ENCODE measurements at places on chromosomes 11 and 22.

GRCh38 chr11:72069787-72070251, 10.5 kb downstream of the NUMA1 start:
- peak; percentile 85 for ATAC-seq
- H3K4me3 ChIP-seq: peak overlapping the region; percentile 71
- H3K4me1 ChIP-seq: peaks cover 43% of the 10 kb centered on the region
- no peaks in the 10 kb centered on the region for H3K27me3 ChIP-seq

DNA sequence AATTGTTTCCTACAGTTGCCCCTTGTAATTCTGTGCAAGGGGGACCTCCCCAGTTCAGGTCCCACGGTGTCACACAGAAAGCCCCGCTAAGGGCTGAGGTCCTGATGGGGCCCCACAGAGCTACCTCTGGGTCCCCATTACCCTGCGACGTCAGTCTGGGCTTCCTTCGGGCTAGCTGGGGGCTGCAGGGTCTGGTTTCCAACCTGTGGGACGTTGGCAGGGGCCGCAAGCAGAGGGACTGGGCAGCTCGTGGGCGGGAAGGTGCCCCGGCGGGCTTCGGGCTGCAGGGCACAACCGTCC, 698 bp downstream of the SLC37A4 start:
- H3K4me1 ChIP-seq: peaks cover 14% of the 10 kb centered on the region
- H3K4me3 ChIP-seq: peak overlapping the region; percentile 84
- peak overlapping the region; percentile 78 for H3K27ac ChIP-seq
- H3K36me3 ChIP-seq: peaks cover 29% of the 10 kb centered on the region
- no peaks in the 10 kb centered on the region for H3K27me3 ChIP-seq

GRCh38 chr11:19597876-19598275, 114.8 kb upstream of the NAV2 start:
- no peaks in the 10 kb centered on the region for H3K36me3 ChIP-seq
- H3K27me3 ChIP-seq: peaks cover 17% of the 10 kb centered on the region
- no peak for ATAC-seq
- H3K4me1 ChIP-seq: peaks cover 4% of the 10 kb centered on the region
- no peak overlapping the region for H3K27ac ChIP-seq

DNA sequence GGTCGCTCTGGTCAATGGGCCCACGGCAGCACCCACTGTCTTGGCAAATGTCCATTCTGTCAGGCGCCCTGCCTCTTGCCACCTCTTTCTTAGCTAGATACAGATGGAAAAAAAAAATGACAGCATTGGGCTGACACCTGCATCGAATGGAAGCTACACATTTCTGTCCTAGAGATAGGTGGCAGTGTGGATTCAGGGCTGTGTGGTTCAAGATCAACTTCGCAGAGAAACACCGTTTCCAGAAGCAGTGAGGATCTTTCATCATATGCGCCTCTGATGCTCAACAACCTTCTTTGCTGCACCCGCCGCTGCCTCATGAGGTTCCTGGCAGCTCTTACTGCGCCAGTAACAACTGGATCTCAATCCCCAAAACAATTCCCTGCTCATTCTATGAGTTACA, 236.3 kb downstream of the KIRREL3 start:
- no peaks in the 10 kb centered on the region for H3K36me3 ChIP-seq
- no peak for ATAC-seq
- H3K4me1 ChIP-seq: no peaks in the 10 kb centered on the region
- H3K27me3 ChIP-seq: peaks cover 4% of the 10 kb centered on the region

GRCh38 chr22:46272196-46272595, 4.4 kb downstream of the TTC38 start:
- no peak overlapping the region for H3K27ac ChIP-seq
- no peak overlapping the region for H3K4me3 ChIP-seq
- peaks cover 11% of the 10 kb centered on the region for H3K36me3 ChIP-seq

DNA sequence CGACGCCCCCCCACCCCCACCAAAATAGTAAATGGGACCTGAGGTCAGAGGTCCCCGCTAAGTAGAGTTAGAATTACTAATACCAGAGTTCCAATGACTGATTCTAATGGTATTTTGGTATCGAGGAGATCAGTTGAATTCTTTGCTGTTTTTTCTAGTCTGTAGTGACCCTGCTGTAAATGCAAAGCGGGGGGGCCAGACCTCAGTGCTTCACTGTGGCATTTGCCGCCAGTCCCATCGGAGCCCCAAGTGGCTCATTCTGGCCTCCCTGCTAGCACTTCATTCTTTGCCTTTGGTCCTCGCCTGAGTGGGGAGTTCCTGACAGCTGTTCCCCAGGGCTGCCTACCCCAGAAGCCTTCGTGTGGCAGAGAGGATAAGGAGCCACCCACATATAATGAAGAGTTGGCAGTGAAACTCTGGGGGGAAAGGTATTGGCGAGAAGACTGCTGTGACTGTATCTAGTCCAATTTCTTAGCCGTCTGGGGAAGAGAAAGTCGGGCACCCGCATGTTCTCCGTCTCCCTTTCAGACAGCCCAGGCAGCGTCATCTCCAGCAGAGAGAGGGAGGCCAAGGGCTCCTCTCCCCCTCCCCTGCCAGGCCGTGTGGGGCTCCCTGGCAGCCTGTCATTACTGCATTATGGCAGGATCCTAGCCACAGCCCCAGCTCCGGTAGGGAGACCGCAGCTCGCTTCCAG, 19.4 kb upstream of the CABP7 start:
- peaks cover 3% of the 10 kb centered on the region for H3K27me3 ChIP-seq

DNA sequence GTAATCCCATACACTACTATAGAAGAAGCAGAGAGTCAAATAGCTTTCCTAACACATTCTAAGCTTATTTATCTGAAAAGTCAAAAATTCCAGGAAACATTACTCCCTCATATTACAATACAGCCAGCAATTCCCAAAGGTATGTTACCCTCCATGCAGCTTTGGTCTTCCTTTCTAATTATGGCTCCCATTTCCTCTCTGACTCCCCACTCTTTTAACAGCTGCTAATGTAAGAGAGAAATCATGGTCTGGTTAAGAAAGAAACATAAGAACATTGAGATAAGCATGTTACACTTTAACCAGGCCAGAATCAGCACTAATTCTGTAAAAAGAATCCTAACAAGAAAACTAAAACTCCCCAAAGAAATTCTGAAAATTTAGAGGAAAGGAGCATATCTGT, 6.8 kb downstream of the PPP2R1B start:
- H3K27me3 ChIP-seq: no peaks in the 10 kb centered on the region
- H3K4me1 ChIP-seq: peaks cover 21% of the 10 kb centered on the region
- peak overlapping the region; percentile 23 for H3K27ac ChIP-seq
- H3K36me3 ChIP-seq: peaks cover 100% of the 10 kb centered on the region
- no peak overlapping the region for H3K4me3 ChIP-seq

DNA sequence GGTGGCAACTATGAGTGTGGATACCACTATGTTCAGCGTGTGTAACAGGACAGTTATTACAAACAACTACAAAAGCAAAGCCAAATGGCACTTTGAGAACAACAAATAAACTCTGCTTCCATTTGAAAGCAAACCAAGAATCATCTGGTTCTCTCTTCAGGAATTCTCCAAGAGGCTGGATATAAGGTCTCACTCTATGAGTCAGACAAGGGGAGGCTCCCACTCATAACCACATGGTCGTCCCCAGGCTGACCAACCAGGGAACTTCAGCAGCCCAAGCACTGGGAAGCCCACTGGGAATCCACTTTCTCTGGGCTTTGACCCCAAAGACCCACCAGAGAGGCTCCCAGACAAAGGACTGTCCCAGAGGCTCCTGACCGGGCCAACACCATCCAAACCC, 35.3 kb downstream of the DGCR2 start:
- no peak overlapping the region for H3K4me3 ChIP-seq
- no peaks in the 10 kb centered on the region for H3K27me3 ChIP-seq
- no peak for ATAC-seq
- peaks cover 62% of the 10 kb centered on the region for H3K36me3 ChIP-seq
- no peaks in the 10 kb centered on the region for H3K4me1 ChIP-seq
